ENCODE measurements at places on chromosomes 2 and 18. TPM values are rescaled to one million over a fixed set of nuclear protein-coding genes. Genes with fewer than 3 reads are reported as not detected.

KYNU gene
- total RNA-seq, result not detected

SUCLG1 gene
- 81.8 TPM for total RNA-seq

RTP5 gene
- not detected for total RNA-seq

GRCh38 chr2:179071810-179072355 lies 21.9 kb upstream of the CCDC141 start:
- no peak for DNase-seq

GRCh38 chr2:60547841-60548240 lies 5.6 kb downstream of the BCL11A start:
- DNase-seq, result no peak

MARCHF7 gene
- 75.6 TPM for total RNA-seq

DNA sequence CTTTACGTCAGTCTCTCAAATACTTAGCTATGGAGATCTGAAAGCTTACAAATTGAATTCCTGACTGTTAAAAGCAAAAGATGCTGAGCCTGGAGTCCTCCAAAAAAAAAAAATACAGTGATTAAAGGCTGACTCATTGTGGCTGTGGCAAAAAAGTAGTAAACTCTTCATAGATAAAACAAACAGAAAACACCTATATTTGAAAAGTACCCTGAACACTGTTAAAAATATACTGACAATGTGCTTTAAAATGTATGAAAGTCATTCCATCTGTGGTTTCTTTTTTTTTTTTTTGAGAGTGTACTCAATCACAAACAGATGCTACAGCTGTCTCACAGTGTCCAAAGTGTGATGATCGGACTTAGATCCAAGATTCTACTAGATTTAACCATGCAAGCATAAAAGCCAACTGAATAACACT lies 267.6 kb upstream of the CYP26B1 start:
- DNase-seq, result no peak

GRCh38 chr18:32358075-32358474 lies 112.6 kb downstream of the GAREM1 start:
- no peak for DNase-seq

DNA sequence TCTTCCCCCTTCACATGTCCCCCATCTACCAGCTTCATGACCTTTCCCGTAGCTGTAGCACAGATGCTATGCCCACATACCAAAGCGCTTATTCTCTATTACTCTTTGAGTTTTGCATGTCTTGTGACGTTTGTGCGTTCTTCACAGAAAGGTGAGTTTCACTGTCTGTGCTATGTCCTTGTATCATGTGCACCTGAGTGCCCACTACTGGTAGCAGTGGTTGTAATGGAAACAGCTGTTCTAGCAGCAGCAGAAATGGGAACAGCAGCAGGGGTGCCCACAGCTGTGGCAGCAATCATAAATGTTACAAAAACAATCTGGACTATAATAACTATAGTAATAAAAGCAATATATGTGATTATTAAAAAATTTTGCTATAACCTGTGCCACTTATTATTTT lies 127.1 kb downstream of the STK39 start:
- no peak for DNase-seq

GRCh38 chr2:26177122-26177521 lies 4.2 kb downstream of the GAREM2 start:
- DNase-seq, result no peak

- peak; percentile 70 for DNase-seq
Observed at GRCh38 chr18:11851806-11852337, 659 bp downstream of the CHMP1B start.
